Esophagus squamous epithelium (tissue), 5 donors: ENCODE measurements at places on chromosomes 3 and 15.

- no peaks in the 10 kb centered on the region for H3K27me3 ChIP-seq
- H3K4me1 ChIP-seq, result peaks cover 24% of the 10 kb centered on the region
- DNase-seq, result no peak
- no peaks in the 10 kb centered on the region for H3K36me3 ChIP-seq
- H3K4me3 ChIP-seq, result no peak overlapping the region
- H3K27ac ChIP-seq, result peak overlapping the region; percentile 83
Observed at GRCh38 chr3:4751502-4752101, 227.6 kb upstream of the BHLHE40 start.

- H3K27me3 ChIP-seq, result no peaks in the 10 kb centered on the region
- no peaks in the 10 kb centered on the region for H3K36me3 ChIP-seq
- no peak overlapping the region for H3K27ac ChIP-seq
- H3K4me1 ChIP-seq, result no peaks in the 10 kb centered on the region
- no peak for DNase-seq
- no peak overlapping the region for H3K4me3 ChIP-seq
Observed at GRCh38 chr15:67762610-67763368, 62.5 kb upstream of the SKOR1 start.

GRCh38 chr3:153704115-153704514 lies 417.1 kb upstream of the ARHGEF26 start:
- no peak for DNase-seq
- H3K36me3 ChIP-seq, result no peaks in the 10 kb centered on the region
- no peaks in the 10 kb centered on the region for H3K27me3 ChIP-seq
- H3K4me1 ChIP-seq, result no peaks in the 10 kb centered on the region
- no peak overlapping the region for H3K4me3 ChIP-seq

DNA sequence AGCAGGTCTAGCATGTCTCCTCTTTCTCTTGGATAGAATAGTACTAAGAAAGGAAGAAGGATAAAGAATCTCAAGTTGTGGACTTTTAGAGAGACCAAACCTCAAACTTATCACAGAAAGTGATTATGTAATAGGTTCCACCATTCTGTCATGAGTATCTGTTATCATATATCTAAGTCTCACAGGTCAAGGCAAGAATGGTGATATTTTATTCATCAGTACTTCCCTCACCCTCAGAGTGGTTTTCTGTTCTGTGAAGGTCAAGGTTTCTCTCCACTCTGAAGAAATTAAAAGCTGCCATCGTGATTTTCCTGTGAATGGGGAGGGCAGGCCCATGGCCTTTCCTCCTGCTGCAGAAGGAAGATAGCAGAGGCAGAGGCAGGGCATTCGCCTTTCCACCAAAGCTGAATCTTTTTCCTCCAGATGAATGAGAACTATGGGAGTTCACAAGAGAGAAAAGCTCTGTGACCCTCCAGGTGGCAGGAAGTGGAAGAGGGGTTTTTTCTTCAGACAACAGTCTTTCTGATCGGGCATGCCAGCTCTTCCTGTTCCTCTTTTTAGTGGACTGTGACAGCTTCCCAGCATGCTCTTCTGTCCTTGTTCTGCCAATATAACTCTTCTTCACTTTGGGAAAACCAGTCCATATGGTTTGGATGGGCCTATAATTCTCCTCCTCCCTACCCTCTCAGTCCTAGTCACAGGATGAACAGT lies 37.1 kb upstream of the CCK start:
- H3K27ac ChIP-seq, result no peak overlapping the region
- peaks cover 3% of the 10 kb centered on the region for H3K27me3 ChIP-seq
- no peak for DNase-seq
- no peak overlapping the region for H3K4me3 ChIP-seq
- H3K4me1 ChIP-seq, result no peaks in the 10 kb centered on the region
- no peaks in the 10 kb centered on the region for H3K36me3 ChIP-seq

DNA sequence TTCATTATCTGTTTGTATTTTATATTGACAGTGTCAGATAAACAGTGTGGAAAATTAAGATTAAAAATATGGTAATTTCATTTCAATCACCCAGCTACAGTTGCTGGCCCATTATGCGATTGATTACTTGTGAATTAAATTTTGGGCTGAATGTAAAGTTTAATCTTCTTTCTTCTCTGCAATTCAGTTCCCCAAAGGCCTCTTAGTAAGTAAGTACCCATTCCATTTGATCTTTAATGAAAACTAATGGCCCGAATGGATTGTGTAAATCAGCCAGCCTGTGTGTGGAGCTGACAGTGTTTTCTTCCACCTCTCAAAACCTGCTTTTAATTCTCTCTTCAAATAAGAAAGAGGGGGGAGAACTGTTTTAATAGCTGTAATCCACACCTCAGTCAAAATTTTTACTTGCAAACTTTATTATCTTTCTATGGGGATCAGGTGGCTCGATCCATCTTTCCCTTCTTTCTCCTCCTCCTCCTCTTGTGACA lies 307.1 kb downstream of the IL20RB start:
- DNase-seq, result no peak
- no peaks in the 10 kb centered on the region for H3K36me3 ChIP-seq
- H3K27me3 ChIP-seq, result no peaks in the 10 kb centered on the region
- H3K27ac ChIP-seq, result no peak overlapping the region
- no peak overlapping the region for H3K4me3 ChIP-seq
- H3K4me1 ChIP-seq, result peaks cover 6% of the 10 kb centered on the region

DNA sequence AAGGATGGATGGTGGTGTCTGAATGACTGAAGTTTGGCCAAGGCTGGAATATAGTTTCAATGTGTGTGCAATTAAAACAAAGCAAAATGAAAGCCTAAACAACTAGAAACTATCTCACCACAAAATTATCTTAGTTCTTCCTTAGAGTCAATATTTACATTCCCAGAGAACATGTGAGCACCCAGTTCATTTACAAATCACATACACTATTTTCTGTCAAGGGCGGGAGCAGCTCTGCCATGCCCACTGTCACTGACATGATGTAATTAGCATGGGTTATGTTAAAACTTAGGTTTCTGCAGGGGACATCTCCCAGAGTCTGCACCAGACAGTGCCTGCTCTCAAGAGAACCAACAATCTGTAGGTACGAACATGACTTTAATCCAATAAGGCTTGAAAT lies 65.0 kb downstream of the PDZRN3 start:
- no peak overlapping the region for H3K27ac ChIP-seq

DNA sequence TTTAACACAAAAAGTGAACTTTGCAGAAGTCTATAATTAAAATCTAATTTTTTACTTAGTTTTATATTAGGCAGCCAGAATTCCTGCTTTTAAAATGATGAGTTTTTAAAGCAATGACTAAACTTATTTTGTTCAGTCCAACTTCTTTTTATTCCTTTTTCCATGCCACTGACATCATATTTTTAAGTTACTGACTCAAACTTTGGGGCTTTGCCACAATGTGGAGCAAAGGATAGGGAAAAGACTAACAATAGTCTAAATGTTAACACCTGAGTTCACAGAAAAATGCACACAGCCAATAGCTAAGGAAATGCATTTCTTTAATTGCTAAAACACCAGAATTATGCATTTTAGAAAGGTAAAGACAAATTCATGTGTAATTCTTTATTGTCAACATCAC lies 647.6 kb upstream of the DPPA4 start:
- no peaks in the 10 kb centered on the region for H3K4me1 ChIP-seq
- H3K27ac ChIP-seq, result no peak overlapping the region
- no peaks in the 10 kb centered on the region for H3K27me3 ChIP-seq
- no peak overlapping the region for H3K4me3 ChIP-seq

DNA sequence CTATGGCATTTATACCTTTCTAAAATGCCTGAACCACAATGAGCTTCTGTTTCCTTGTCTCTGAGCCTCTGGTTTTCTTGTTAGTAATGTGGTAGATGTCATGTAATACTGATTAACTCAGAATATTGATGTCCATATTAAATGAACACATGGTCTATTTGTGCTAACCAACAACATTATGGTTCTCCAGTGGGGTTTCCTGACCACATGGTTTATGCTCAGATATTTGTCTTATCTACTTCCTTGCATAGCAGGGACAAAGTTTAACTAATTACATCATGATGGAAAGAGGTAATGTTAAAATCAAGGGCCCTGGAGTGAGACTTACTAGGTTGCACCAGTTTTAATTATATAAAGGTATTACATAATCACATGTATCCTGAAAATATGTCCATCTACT lies 62.6 kb upstream of the SCN10A start:
- no peaks in the 10 kb centered on the region for H3K4me1 ChIP-seq
- H3K4me3 ChIP-seq, result no peak overlapping the region
- no peak for DNase-seq
- H3K27me3 ChIP-seq, result no peaks in the 10 kb centered on the region

- no peak for DNase-seq
- no peaks in the 10 kb centered on the region for H3K36me3 ChIP-seq
- no peak overlapping the region for H3K27ac ChIP-seq
- no peaks in the 10 kb centered on the region for H3K4me1 ChIP-seq
- H3K27me3 ChIP-seq, result no peaks in the 10 kb centered on the region
- H3K4me3 ChIP-seq, result no peak overlapping the region
Observed at GRCh38 chr3:185411133-185411532, 48.2 kb downstream of the MAP3K13 start.

DNA sequence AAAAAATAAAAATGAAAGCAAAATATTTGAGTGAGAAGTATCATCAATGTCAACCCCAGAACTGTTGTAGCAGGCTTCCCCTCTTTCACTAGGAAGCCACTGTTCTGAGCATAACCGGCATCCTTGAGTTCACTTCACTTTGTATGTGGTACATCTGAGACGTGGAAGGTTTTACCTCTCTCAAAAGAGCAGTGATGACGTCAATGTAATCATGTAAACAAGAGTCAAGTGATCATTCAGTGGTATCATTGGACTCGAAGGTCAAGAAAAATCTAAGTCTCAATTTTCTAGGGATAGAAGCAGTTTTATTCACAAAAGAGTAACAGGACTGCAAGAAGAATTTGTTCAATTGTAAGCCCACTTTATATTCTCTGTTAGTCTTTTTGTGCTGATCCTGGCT lies 339.8 kb upstream of the THRB start:
- H3K4me3 ChIP-seq, result no peak overlapping the region
- no peaks in the 10 kb centered on the region for H3K27me3 ChIP-seq
- no peaks in the 10 kb centered on the region for H3K36me3 ChIP-seq
- no peak for DNase-seq
- H3K4me1 ChIP-seq, result peaks cover 3% of the 10 kb centered on the region

DNA sequence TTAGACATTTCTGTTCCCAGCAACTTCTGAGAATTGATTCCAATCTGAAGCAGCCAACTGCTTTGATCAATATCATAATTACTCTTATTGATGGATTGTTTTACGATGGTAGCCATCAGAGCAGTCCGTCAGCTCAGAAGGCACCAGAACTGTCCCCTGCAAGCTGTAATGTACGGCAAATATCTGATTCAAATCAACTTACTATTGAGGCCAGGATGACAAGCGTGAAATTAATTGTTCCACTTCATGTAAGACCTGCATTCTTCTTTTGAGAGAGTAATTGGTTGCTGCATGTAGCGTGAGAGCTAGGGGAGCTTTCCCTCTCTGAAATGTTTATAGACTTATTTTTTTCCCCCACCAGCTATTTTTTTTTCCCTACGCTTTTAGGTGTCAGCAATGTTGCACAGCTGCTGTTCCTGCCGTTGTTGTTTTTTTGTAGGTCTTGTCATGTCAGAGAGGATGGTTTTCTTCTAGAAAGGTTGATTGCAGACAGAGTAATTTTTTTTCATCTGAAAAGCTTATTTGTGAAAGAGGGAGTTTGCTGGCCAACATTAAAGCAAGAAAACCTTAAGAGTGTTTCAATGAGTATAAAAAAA lies 134.9 kb downstream of the CACNA2D3 start:
- H3K27ac ChIP-seq, result no peak overlapping the region
- no peak for DNase-seq
- no peaks in the 10 kb centered on the region for H3K36me3 ChIP-seq
- H3K4me1 ChIP-seq, result no peaks in the 10 kb centered on the region

- no peak overlapping the region for H3K4me3 ChIP-seq
- DNase-seq, result no peak
- H3K27ac ChIP-seq, result no peak overlapping the region
- H3K27me3 ChIP-seq, result no peaks in the 10 kb centered on the region
Observed at GRCh38 chr3:114709102-114709501, 415.3 kb downstream of the TIGIT start.

GRCh38 chr3:48851407-48851806 lies 3.7 kb upstream of the PRKAR2A start:
- H3K27me3 ChIP-seq, result no peaks in the 10 kb centered on the region
- no peak for DNase-seq
- H3K36me3 ChIP-seq, result no peaks in the 10 kb centered on the region
- H3K4me3 ChIP-seq, result no peak overlapping the region
